ENCODE measurements at places on chromosomes 7 and 10.

DNA sequence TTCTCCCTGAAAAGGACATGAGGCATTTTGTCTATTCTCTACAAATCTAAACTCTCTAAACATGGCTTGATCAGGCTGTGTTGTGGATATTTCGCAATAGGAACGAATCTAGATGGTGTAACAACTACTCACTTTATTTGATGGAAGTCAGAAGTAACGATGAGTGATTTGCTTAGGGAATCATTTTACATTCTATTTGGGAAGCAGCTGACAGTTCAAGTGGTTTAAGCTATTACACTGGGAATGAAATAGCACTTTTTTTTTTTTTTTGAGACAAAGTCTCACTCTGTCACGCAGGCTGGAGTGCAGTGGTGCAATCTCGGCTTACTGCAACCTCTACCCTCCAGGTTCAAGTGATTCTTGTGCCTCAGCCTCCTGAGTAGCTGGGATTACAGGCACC, 44.1 kb downstream of the NPY start:
- no peak for DNase-seq

GRCh38 chr7:3825491-3825890, 524.4 kb downstream of the SDK1 start:
- DNase-seq: no peak

- DNase-seq: no peak
Measured at GRCh38 chr7:28408105-28408959, 4.0 kb upstream of the CREB5 start.

DNA sequence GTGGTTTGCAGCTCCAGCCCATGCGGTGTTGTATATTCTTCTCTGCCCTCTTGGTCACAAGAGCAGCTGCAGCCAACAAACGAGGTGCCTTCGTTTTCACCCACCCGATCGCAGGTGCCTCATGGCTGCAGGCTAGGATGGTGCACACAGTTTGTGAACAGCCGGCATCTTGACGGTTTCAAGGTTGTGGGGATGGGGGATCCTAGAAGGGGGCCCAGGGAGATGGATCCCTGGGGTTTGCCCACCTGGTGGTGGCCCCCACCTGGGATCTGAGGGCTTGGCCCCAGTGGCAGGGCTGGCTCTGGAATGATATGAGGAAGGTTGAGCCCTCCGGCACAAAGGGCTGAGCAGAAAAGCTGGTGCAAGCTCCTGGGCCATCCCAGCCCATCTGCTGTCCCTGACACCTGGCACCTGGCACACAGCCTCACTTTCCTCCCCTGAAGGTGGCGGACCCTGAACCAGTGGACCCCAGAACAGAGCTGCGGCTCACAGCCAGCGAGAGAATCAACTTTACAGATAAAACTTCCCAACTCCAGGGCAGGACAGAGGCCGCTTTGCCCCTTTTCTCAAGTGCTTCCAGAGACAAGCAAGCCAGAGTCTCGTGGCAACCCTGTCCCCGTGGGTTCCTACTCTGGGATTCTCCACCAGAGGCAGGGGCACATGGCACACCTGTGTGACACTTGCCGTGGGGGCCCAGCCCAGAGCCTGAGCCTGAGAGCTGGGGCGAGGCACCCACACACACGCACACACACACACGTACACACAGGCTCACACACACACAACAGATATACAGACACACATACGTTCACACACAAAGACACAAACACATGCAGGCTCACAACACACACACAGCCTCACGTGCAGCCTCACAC, 177.3 kb upstream of the PPP2R2D start:
- DNase-seq: no peak

GRCh38 chr10:117690359-117690758, 147.8 kb downstream of the EMX2 start:
- DNase-seq: no peak

- no peak for DNase-seq
Measured at GRCh38 chr7:136179851-136180721, 202.9 kb upstream of the MTPN start.

GRCh38 chr7:66950763-66951162, 29.7 kb downstream of the TMEM248 start:
- DNase-seq: no peak

- DNase-seq: no peak
Measured at GRCh38 chr10:129467359-129468064, 471 bp downstream of the MGMT start.

- no peak for DNase-seq
Measured at GRCh38 chr7:131919920-131920709, 363.7 kb upstream of the PODXL start.

DNA sequence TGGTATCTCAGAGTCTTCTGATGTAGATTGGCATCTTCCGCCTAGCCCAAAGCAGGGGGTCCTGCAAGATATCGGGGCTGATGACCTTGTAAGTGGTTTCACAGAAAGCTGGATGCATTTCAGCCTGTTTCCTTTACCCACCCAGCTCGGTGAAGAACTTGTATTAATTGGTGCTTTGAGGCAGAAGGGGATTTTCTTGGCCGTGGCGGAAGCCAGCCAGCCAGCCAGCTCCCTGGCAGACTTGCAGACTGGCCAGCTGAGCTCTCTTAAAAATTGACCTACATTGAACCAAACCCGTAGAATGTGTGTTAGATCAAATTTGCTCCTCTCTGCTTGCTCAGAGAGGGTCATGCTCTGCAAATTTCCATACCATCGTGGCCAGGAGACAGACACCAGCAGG, 218.4 kb downstream of the ADAM12 start:
- no peak for DNase-seq

GRCh38 chr10:11141571-11142091, 124.0 kb downstream of the CELF2 start:
- no peak for DNase-seq

- no peak for DNase-seq
Measured at GRCh38 chr10:11663763-11664555, 52.5 kb upstream of the USP6NL start.

DNA sequence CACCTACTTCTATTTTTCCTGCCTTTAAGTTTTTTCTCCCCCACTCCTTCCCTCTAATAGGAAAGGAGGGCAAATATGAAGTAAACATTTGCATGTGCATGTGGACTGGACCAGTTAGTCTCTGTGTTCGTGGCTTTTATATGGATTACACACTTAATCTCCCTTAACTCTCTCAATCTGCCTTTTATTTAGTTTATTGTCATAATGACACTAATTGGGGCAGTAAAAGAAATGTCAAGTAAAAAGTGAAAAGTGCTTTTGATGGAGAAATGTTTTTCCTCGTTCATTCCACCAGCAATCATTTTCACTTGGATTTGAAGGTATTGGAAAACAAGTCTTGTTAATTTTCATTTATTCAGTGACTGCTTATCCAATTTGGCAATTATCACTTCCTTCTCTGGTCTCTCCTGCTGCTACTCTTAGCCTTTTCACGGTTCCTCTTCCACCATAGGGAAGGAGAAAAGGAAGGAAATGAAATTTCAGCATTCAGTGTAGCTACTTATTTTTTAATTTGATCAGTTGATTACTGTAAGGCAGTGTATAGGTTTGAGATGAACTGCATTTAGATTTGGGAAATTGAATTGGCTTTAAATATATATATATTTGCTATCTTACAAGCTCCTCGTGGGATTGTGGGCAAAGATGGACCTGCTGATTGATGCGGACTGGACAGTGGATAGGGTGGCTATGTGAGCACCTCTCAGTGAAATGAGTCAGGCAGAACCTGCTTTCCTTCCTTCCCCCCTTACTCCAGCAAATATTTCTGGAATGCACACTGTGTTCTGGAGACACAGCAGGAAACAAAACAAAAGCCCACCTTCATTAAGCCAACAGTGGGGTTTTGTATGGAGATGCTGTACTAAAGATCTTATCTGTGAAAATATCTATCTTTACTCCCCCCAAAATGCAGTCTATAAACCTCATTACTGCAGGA, 77.5 kb downstream of the LRRC4 start:
- DNase-seq: no peak
